ENCODE measurements at places on chromosomes 5 and 9.

GRCh38 chr5:130885691-130886090, 279.4 kb downstream of the HINT1 start:
- DNase-seq, result no peak

GRCh38 chr5:166709691-166710090, 1581.8 kb upstream of the WWC1 start:
- no peak for DNase-seq

GRCh38 chr5:126967808-126968466, 62.4 kb downstream of the MARCHF3 start:
- no peak for DNase-seq

DNA sequence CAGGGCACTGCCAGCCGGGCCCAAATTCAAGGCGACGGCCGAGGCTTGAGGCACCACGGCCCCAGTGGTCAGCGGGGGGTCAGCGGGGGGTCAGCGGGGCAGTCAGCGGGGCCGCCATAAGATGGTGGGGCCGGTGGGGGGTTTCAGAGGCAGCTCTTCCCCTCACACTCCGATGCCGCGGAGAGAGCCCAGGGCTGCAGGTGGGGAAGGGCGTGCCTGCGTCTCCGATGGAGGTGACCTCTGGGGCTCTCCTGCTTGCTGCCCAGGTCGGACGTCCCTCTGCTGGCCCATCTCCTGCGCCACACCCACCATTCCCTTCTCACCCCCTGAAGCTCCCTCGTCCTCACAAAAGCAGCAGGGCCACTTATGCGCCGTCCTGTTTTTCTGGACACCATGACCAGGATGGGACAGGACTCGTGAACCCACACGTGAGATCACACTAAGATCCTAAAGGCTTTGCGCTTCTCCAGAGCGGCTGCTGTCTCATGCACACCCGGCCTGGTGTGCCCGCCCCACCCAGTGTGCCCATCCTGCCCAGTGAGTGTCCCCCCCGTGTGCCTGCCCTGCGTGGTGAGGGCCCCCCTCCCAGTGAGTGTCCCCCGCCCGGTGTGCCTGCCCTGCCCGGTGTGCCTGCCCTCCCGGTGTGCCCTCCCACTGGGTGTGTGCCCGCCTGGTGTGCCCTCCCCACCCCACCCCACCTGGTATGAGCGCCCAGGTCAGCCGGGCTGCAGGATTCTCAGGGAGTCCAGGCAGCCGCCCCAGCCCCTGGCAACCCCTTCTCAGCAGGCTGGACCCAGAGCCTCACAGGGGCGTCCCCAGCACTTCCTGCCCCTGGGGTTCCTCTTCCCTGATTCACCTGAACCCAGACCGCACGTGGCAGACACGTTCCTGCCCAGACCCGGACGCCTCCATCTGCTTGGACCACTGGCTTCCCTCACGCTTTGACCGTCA, 48.7 kb upstream of the NKD2 start:
- no peak for DNase-seq

- no peak for DNase-seq
These were observed 252.5 kb downstream of the TLE4 start for GRCh38 chr9:79824265-79824664.

DNA sequence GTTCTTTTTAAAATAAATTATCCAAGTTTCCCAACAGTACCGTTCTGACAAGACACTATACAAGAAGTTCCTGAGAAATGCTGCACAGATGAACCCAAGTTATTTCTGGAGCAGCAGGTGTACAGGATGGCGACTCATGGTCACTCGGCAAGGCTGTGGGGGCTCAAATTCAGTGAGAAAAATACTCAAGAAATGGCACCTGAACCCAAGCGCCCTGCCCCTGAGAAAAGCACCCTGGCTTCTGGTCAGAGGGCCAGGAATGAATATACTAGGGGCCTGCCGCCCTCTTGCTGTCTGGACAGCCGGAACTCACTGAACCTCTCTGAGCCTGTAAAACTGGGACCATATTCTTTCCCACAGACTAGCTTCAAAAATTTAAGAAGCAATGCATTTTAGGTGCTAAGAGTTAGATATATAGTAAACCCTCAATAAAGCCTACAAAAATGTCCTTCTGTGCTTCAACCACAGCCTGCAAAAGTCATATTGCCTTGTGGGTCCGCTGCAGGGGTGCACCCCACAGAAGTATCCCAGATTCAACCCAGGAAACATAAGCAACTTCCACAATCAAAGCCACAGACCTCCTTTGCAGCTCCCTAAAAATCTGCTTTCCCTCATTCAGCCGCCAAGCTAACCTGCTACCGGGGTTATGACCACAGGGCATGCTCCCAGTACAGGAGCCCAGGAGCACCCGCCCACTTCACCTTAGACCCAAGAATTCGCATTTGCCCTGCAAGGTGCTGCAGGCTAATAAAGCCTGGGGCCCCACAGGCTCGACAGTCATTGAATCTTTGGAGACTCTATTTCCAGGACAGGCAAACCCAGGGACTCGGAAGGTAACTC, 1.4 kb downstream of the RAPGEF1 start:
- no peak for DNase-seq

- no peak for DNase-seq
These were observed 21.6 kb upstream of the C5orf46 start for GRCh38 chr5:147927901-147928300.

DNA sequence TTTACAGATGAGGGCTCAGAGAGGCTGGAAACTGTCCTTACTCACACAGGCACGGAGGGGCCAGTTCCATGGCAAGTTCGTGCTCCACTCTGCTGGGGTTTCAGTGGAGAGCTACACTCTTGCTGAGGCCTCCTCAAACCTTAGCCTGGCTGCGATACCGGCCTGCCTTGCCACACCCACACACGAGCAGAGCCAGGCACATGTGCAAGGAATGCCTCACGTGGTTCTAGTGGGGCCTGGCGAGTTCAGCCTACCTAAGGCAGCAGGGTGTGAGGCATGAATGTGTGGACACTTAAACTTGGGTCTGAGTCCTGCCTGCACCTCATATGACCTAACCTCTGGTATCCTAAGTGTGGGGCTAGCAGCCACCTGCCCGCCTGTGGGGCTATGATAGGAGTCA, 21.5 kb upstream of the PRDM12 start:
- no peak for DNase-seq

GRCh38 chr5:73431204-73431851, 17.2 kb downstream of the FOXD1 start:
- no peak for DNase-seq

DNA sequence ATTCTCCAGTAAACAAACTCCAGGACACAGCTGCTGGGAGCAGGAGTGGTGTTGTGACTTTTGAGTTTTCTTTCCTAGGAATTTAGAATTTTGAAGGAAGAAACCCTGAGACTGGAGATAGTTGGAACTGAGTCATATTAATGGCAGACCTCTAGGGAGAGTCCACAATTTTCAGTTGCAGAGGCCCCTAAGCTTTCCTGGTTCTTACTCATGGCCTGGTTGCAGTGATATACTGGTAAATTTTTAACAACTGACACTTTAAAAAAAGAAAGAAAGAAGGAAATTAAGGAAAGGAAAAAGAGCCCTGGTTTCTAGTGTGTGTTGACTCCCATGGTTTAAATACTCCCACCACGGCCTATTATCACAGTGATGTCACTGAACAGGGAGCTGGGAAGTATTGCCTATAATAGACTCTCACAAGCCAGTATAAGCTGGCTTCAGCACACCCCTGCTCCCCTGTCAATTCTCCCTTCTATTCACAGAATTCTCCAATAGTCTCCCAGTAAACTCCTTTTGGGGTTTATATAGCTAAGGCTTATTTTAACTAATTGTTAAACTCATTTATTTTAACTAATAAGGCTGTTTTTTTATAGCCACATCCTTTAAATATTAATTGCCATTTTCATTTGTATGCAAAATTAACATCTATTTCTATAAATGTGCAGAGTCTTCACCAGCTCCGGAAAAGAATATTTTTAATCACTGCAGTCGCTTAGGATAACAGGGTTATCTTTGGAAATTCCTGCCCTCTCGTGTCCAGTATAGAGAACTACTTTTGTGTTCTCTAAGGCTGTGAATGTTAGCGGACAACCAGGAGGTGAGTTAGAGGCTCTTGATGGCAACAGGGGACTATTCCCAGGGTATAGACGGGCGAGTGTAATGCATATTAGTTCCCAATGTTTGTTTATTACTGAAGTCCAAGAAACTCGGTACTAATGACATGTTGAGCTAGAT, 59.7 kb downstream of the GGTA1 start:
- DNase-seq, result no peak

GRCh38 chr5:133565993-133566392, 46.3 kb downstream of the FSTL4 start:
- DNase-seq, result no peak

GRCh38 chr5:5430136-5430535, 7.7 kb downstream of the ICE1 start:
- DNase-seq, result no peak

DNA sequence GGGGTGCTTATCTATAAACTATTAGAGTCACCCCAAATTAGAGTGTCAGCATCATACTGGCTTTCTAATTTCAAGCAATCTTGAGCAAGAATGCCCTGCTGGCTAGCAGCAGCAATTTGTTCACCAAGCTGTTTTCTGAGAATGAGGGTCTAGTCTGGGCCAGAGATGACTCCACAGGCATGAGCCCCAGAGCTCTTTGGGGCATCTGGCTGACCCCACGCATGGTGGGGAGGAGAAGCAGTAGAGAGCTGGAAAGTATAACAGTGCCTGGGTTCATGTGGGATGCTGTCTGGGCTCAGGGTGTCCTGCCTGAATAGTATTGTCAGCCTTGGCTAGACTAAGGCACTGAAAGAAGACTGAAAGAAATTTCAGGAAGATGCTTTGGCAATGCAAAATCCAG, 64.9 kb downstream of the C6 start:
- DNase-seq, result no peak

DNA sequence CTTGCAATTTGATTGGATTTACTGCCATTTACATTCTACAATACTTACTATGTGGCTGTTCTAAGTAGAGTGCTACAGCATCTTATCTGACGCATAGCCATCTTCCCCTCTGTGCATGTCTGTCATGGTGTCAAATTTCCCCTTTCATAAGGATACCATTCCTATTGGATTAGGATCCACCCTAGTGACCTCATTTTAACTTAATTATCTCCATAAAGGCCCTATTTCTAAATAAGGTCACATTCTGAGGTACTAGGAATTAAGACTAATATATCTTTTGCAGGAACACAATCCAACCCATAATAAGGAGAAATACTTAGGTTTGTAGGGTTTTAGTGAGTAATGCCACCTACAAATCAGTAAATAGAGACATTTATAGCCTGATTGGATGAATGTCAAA, 268.0 kb downstream of the ADAMTSL1 start:
- no peak for DNase-seq

- DNase-seq, result no peak
These were observed 23.7 kb downstream of the NAIF1 start for GRCh38 chr9:128043467-128043868.

GRCh38 chr9:133509179-133510083, 15.3 kb downstream of the MYMK start:
- DNase-seq, result no peak

GRCh38 chr5:161169776-161170175, 317.8 kb upstream of the ATP10B start:
- no peak for DNase-seq

Data from activated CD4-positive, alpha-beta T cell treated with anti-CD3 and anti-CD28 coated beads, Interleukin-2, amount 50 U/mL, for 24 hours (primary cell).